Activated CD4-positive, alpha-beta T cell treated with anti-CD3 and anti-CD28 coated beads, Interleukin-2, amount 50 U/mL, for 48 hours (primary cell): ENCODE measurements at places on chromosomes 1 and 21.

- DNase-seq: peak; percentile 23
Observed at GRCh38 chr1:26923711-26924110, 2.2 kb downstream of the NUDC start.

GRCh38 chr1:30466026-30466425 is 257.4 kb downstream of the MATN1 start:
- DNase-seq: no peak

GRCh38 chr1:207321790-207322645 is 540 bp downstream of the CD55 start:
- no peak for DNase-seq

DNA sequence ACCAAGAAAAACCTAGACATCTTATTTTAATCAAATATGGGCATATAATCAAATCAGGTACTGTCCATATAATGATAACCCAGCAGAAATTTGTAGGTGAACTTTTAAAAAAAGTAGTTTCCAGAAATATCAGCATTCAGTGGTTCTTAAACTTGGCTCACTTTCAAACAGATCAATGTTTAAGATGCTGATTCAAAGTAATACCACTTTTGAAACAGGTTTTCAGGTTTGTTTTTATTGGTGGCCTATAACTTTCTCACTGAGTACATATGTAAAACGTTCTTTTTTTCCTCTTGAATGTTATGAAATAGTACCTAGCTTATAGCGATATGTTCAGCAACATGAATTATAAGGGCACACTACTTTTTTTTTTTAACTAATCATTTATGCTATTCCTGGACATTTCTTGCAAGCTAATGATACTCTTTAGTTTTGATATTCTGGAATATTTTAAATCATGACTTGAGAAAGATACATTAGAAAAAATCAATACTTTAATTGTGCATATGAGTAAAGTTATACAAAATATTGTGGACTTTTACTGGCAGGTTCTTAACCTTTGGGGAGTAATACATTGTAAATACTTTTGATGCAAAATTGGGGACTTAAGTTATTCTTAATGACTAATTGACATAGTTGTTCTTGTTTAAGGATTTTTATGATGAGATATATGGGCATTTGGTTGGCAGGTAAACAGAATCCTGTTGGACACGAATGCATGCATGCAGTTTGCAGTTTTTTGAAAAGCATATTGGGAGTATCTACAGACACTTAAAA is 3.0 kb downstream of the NFIA start:
- DNase-seq: no peak

DNA sequence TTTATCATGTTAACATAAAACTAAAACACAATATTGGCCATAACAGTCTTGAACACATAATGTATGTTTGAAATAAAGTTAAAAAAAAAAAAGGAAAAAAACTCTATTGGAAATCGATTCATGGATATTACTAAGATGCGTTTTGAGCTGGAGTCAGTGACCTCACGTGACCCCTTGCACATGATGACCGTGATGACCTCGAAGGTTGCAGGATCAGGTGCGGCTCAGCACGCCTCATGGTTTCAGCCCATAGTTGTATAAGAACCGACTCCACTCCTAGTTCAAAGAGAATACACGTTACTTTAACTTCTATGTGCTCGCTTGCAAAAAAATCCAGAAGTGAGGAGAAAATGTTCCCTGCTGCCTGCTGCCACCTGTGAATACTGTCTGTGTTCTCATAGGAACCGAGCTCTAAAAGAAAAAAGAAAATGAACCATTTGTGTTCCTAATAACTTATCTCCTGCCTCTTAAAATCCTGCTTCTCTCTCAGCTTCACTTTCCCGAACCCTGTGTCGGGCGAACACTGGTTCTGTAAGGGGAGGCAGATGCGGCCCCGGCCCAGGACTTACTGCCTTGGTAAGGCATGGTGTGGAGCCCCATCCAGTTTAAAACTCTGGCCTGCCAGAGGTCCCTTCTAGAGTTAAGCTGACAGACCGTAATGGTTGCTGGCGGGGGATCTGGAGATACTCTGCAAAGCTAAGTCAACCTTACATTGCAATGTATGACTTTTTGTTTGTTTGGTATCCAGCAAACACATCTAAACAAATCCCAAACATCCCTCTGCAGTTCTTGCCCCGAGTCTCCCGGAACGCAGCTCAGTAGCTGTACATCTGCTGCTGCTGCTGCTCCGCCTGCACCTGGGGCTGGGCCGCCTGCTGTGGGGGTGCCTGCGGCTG is 33.8 kb upstream of the RIPK4 start:
- DNase-seq: no peak

GRCh38 chr21:36664662-36664990 is 34.3 kb upstream of the SIM2 start:
- DNase-seq: no peak

GRCh38 chr1:77030401-77031105 is 163.3 kb downstream of the ST6GALNAC5 start:
- no peak for DNase-seq

GRCh38 chr1:9302745-9303524 is 10.2 kb downstream of the SPSB1 start:
- DNase-seq: no peak
